ENCODE measurements at places on chromosomes 7 and 10.

GRCh38 chr7:17774248-17774647 is 166.0 kb downstream of the SNX13 start:
- peak; percentile 80 for DNase-seq

- no peak for DNase-seq
Measured at GRCh38 chr10:89944138-89944537, 242.7 kb downstream of the KIF20B start.

DNA sequence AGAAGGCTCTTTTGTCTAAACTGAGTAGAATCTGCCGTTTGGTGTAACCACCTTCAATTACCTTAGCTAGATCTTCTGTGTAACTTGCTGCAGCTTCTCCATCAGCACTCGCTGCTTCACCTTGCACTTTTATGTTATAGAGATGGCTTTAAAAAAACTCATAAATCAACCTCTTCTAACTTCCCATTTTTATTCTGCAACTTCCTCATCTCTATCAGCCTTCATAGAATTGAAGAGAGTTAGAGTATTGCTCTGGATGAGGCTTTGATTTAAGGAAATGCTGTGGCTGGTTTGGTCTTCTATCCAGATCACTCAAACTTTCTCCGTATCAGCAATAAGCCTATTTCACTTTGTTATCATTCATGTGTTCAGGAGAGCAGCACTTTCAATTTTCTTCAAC is 1131.9 kb upstream of the CELF2 start:
- no peak for DNase-seq

DNA sequence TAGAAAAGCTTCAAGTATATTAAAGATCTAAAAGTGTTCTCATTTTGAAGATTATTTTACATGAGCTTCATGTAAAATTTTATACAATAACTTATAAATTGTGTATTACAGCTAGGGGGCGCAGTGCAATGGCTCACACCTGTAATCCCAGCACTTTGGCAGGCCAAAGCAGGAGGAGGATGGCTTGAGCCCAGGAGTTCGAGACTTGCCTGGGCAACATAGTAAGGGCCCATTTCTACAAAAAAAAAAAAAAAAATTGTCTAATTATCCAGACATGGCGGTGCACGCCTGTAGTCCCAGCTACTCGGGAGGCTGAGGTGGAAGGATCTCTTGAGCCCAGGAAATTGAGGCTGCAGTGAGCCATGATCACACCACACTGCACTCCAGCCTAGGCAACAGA is 16.6 kb downstream of the ACBD5 start:
- peak; percentile 36 for DNase-seq

DNA sequence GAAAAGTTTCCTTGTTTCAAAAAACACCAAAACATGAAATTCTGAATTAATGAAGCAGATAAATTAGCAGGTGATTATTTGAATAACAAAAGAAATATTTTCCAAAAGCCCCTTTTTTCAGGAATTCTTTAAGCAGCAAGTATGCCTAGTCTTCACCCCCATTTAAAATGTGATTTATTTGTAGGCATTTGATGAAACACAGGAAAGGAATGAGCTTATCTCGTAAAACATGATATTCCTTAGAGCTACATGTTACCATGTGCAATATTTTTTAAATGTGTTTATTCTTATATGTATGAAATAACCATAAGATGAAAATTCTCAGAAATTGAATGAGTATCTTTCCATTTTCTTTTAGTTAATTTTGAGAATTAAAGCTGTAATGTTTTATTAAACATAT is 106.1 kb downstream of the CHN2 start:
- DNase-seq: peak; percentile 10

GRCh38 chr10:21160116-21160515 is 263.0 kb upstream of the NEBL start:
- DNase-seq: no peak

DNA sequence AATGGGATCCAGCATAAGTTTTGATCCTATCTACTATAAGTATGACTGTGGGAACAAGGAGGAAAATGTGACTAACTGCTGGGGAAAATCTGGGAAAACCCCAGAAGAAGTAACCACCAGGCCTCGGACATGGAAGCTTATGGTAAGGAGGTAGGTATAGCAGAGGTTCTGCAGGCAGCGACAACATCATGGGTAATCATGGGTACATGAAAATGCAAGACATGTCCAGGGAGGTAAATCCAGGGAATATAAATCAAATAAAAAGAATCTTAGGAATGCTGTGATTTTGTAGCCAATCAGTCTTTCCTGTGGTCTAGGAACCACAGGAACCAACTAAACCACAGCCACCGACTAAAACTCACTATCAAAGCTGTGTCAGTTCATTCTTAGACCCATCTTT is 168.3 kb upstream of the NPY start:
- peak; percentile 21 for DNase-seq

- DNase-seq: peak; percentile 45
Measured at GRCh38 chr7:43362652-43363034, 220.3 kb upstream of the STK17A start.

- no peak for DNase-seq
Measured at GRCh38 chr10:1171586-1171985, 115.4 kb downstream of the WDR37 start.

- DNase-seq: no peak
Measured at GRCh38 chr7:116172353-116172752, 38.0 kb upstream of the TES start.

DNA sequence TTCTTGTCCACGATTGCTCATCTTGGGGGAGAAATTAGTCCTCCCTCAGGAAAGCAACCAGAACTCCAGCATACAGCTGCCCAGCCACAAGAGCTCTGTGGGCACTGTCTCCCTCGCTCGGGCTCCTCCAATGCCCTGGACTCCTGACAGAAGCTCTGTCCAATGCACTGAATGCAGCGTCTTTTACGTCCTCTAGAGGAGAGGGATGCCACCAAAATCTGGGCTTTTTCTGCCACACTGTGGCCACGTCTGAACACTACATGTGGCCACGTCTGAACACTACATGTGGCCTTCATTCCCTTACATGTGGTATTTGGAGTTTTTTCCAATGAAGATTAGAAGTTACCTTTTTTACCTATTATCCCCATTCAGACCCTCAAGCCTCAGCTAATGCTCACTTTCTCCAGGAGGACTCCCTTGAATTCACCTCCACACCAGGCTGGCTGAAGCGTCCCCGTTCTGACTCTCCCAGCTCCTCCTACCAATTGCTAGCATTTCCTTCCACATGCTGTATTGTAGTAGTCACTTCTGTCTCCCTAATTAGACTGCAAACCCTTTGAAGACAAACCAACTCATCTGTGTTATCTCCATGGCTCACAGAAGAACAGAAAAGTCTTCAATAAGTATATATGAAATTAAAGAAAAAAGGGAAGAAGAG is 134.3 kb upstream of the PDE1C start:
- DNase-seq: peak; percentile 78

GRCh38 chr7:117435475-117436043 is 8.3 kb upstream of the ASZ1 start:
- no peak for DNase-seq
